Hematopoietic multipotent progenitor cell treated with erythropoietin and hydrocortisone succinate and interleukin-3 and kit ligand, for 15 days (in vitro differentiated cells): ENCODE measurements at places on chromosomes 7 and 10.

DNA sequence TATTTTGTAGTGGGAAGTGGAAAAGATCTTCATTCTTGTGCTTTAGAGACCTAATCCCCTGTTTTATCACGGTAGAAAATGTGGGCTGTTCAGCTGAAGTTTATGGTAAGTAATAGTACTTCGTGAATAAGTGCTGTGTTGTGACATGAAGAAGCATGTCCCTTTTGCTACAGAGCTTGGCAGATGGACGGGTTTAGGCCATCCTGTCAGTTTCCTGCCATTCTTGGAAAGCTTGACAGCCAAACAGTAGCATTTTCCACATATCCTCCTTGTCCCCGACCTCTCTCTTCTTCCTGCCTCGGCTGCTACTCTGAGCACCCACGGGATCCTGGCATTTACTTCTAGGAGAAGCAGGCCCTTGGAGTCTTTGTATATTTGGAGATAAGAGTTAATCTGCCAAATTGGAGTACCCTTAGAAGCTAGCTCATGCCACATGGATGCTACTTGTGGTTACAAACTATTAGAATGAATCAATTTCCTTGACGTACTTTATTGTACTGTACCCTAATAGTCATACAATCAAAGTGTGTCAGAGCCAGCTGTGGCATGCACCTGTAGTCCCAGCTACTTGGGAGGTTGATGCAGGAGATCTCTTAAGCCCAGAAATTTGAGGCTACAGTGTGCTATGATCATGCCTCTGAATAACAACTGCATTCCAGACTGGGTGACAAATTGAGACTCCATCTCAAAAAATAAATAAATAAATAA is 39.2 kb downstream of the PNLIPRP3 start:
- no peak for DNase-seq

DNA sequence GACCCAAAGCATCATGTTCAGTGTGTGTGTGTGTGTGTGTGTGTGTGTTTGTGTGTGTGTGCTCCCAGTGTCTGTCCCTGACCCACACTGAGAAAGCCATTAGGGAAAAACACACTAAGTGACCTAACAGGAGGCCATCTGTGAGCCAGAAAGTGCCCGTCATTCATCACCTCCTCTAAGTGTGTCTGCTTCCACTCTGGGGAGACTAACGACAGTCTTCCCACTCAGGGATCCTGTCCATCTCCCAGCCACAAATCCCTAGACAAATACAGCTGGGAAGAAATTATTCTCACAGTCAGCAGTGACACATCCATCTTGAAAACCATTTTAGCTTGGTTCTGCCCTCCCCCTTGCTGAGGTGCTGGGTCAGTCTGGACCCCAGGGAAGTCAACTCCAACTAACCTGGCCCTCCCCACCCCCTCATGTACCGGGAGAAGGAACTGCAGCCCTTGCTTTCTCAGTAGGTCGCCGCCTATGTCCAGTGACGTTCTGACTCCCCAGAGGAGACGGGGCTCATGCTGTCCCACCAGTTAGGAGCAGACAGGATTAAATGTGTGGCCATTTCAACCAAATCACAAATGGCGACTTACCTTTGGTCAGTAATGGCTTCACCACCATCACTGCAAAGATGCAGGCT is 296.5 kb upstream of the ZNF32 start:
- DNase-seq: no peak

DNA sequence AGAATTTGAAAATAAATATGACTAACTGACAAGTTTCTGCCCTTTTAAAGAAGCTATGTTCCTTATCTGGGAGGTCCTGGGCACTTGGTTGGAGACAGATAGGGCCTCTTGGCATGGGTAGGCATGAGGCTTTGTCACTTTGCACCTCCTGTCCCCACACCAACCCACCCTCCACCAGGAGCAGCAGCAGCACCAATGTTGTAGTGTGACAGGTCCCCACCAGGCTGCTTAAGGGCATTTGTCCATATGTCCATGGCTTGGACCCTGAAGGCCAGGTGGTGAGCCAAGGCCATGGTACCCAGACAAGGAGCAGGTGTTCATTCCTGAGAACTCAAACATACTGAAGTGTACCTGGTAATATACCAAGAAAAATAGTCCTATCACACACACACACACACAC is 629.1 kb downstream of the ACTR3B start:
- no peak for DNase-seq

GRCh38 chr7:44284881-44285541 is 40.4 kb downstream of the CAMK2B start:
- no peak for DNase-seq

DNA sequence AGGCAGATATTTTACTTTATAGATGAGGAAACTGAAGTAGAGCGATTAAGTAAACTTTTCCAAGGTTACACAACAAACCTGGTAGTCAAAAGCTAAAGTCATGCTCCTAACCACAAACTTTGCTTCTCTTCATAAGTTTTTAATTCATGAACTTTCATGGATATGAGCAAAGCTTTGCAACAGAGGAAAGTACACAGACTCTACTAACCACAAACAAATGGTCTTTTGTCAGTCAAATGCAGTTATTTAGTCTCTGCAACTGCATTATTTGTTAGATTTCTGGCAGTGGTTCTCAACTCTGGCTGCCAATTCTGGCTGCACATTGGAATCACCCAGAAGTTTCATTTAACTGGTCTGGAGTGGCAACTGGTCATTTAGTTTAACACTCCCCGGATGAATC is 140.6 kb upstream of the TMEM168 start:
- no peak for DNase-seq

DNA sequence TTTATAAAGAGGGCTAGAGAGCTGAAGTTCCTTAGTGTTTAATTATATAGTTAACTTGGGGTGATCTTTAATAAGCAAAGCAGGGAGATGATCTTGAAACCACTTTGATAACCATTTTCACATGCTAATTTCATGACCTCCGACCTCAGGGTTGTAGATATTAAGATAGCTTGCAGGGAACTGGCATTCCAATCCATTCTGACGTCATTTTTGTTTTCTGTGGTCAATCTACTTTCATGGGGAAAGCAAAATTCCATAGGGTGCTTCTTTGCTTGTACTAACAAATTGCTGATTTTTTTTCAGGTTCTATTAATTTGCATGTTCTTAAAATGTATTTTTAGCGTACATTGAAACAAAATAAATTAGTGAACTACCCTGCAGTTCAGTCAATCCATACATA is 139.3 kb downstream of the CDCA7L start:
- no peak for DNase-seq

GRCh38 chr7:79984210-79984609 is 150.4 kb upstream of the GNAI1 start:
- DNase-seq: no peak

GRCh38 chr10:28326516-28327490 is 23.9 kb upstream of the MPP7 start:
- no peak for DNase-seq

GRCh38 chr7:23470330-23471105 is at the start of gene IGF2BP3:
TSS of gene IGF2BP3 (minus strand) at chr7:23470491. CDS start at chr7:23470110, 381 bp downstream.
- DNase-seq: no peak

GRCh38 chr10:84908491-84908890 is 580.1 kb downstream of the CCSER2 start:
- DNase-seq: no peak

GRCh38 chr10:122323941-122324675 is 50.4 kb upstream of the PLEKHA1 start:
- DNase-seq: no peak

DNA sequence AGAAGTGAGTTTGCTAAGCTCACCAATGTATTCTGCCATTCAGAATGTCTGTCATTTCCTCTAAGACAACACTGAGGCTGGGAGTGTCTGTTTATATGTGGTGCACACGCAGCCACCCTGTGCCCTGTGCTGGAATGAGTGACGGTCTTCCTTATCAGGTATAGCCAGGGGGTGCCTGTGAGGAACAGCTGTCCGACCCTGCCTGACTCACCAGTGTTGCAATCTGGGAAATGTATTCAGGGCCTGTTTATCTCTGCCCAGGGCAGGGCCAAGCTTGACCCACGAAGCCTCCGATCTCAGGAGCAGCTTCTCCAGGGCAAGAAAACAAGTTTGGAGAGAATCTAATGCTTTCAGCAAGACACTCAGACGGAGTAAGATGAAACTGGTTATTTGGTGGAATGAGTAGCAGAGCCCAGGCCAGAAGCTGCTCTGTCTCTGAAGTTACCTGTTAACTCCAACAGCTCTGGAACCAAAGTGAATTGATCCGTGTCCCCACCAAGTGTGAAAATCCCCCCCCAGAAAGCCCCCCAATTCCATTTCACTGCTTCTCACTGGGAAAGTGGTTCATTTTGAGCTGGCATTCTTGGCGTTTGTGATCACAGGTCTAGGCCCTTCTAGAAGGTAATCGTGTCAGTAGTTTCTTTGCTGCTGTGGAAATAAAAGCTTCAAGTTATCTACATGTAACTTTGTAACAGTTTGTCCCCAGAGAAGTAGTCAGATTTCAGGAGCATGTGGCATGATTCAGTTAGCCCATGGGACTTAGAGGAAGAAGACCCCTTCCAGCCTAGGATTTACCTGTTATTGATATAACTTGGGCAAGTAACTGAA is 6.1 kb upstream of the UBE2H start:
- DNase-seq: peak; percentile 98
